ENCODE measurements at places on chromosomes 13 and 19. TPM values are rescaled to one million over a fixed set of nuclear protein-coding genes. Genes with fewer than 3 reads are reported as not detected.
A peak's percentile ranks its signal among the peaks of the same experiment; 100 is the strongest.

Gene TPTE2
- total RNA-seq = not detected

Gene LHB
- not detected for total RNA-seq

Gene CILP2
- 1.5 TPM for total RNA-seq

Gene UNC13A
- 2.1 TPM for total RNA-seq

Gene CEACAM6
- not detected for total RNA-seq

Gene RASIP1
- 12.3 TPM for total RNA-seq

DNA sequence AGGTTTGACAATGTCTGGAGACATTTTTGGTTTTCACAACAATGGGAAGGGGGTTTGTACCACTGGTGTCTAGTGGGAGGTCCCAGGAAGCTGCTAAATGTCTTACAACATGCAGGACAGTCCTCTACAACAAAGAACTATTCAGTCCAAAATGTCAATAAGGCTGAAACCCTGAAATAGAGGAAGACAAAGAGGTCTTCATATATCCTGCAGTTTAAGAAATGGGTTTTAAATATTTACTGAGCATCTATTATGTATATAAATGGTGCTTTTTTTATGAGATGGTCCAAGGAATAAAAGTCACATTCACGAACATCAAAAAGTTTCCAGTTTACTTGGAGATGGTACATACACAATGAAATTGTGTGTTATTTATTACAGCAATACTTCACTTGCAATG, 107.3 kb downstream of the AKAP11 start:
- peaks cover 6% of the 10 kb centered on the region for H3K4me1 ChIP-seq
- no peaks in the 10 kb centered on the region for H3K27me3 ChIP-seq
- no peak overlapping the region for H3K4me3 ChIP-seq
- no peak for DNase-seq
- no peaks in the 10 kb centered on the region for H3K36me3 ChIP-seq

GRCh38 chr19:2340496-2341243, 12.2 kb downstream of the SPPL2B start:
- H3K36me3 ChIP-seq = peaks cover 7% of the 10 kb centered on the region
- H3K4me3 ChIP-seq = no peak overlapping the region
- DNase-seq = no peak
- no peaks in the 10 kb centered on the region for H3K27me3 ChIP-seq
- no peaks in the 10 kb centered on the region for H3K4me1 ChIP-seq
- H3K27ac ChIP-seq = no peak overlapping the region

- no peaks in the 10 kb centered on the region for H3K36me3 ChIP-seq
- peaks cover 8% of the 10 kb centered on the region for H3K27me3 ChIP-seq
- DNase-seq = no peak
These were observed 1.6 kb downstream of the ELAVL3 start for GRCh38 chr19:11479090-11479897.

DNA sequence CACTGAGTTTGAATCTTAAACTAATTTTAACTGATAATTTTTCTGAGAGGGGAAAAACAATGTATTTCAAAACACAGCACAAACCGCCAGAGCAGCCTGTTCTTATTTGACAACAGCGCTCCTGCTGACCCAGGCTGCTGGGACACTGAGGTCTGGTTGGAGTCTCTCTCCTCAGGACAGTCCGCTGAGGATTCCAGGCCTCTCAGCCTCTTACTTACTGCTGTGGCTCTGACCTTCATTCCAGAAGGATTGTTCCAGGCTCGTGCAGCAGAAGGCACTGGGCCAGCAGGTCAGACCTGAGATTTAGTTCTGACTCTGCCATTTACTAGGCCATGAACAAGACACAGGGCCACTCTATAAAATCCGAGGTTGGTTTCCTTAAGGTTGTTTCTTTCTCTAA, 393.6 kb downstream of the TDRD3 start:
- H3K27ac ChIP-seq = no peak overlapping the region
- no peaks in the 10 kb centered on the region for H3K36me3 ChIP-seq

DNA sequence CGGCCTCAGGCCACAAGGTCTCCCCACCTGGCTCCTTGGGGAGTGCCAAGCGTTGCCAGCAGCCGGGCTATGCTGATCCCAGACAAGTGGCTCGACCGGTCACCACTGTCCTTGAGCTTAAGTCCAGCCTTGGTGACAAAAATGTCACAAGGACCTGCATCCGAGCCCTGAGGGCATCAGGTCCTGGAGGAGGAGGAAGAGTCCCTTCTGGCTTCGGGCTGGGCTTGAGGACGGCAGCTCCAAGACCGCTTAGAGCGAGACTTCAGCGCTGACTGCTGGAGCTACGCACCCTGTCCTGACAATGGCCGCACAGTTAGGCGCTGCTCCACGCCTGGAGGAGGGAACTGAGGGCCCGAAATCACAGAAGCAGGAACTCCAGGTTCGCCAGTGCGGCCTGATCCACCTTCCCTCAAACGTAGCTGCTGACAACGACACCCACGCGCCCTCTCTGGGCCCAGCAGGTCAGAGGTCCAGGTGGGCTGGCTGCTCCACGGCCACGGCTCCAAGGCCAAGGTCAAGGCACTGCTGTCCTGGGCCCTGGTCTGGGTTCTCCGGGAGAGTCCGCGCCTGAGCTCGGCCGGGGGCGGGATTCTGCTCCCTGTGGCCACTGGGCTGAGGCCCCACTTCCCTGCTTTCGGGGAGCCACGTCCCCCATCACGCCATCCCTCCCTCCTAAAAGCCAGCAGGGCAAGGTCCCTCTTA, 7.0 kb downstream of the SBNO2 start:
- H3K36me3 ChIP-seq = peaks cover 6% of the 10 kb centered on the region
- no peak overlapping the region for H3K4me3 ChIP-seq
- H3K27me3 ChIP-seq = no peaks in the 10 kb centered on the region
- no peak overlapping the region for H3K27ac ChIP-seq
- no peak for DNase-seq
- peaks cover 12% of the 10 kb centered on the region for H3K4me1 ChIP-seq

DNA sequence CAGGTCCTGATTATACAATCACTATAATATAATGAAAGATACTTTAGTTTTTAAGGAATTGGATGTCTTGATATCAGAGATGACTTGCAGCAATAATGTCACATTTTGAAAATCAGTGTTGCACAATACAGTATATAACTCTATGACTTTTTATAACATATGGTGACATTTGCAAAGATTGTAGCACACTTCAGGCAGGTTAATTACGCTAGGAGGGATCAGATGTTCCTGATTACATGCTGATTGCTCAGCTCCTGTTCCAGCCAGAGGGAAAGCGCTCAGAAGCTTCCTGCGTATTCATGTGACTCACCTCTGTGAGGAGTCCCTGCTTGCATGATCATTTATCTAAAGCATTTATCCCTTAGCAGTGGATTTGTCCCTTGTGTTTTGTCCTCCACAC, 265.6 kb downstream of the GPC5 start:
- no peak overlapping the region for H3K4me3 ChIP-seq
- DNase-seq = no peak
- H3K4me1 ChIP-seq = no peaks in the 10 kb centered on the region
- no peak overlapping the region for H3K27ac ChIP-seq
- H3K27me3 ChIP-seq = no peaks in the 10 kb centered on the region

- H3K4me1 ChIP-seq = peaks cover 18% of the 10 kb centered on the region
- no peak overlapping the region for H3K4me3 ChIP-seq
- no peaks in the 10 kb centered on the region for H3K36me3 ChIP-seq
These were observed 17.3 kb downstream of the DHRS12 start for GRCh38 chr13:51786425-51787265.

DNA sequence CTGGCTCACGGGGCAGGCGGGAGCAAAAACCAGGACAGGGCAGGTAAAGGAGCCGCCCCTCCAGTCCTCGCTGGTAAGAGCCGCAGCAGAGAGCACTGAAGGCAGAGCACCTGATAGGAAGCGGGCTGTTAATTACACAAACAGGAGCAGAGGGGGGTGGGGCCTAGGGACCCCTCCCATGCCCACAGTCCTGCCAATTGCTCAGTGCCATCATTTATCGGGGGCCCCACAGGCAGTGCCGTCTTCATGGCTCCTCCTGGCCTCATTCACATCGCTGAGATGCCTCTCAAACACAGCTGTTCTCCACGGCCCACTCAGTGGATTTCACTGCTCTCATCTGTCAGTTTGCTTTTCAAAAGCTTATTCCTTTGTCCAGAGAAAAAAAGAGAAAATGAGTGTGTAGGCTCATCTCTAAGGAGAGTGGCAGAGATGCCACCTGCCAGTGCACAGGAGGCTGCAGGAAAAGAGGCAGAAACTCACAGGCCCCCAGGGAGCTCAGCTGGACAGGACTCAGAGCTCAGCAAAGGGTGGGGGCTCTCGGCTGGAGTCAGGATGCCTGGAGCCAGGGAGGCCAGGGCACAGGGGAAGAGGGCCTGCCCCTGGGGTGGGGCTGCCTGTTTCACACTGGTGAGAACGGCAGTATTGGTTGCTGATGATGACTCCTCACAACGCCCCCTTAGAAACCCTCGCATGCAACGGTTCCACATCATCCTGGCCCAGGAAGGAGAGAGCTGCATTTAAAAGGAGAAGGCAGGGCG, 174.6 kb downstream of the COL4A1 start:
- no peak overlapping the region for H3K4me3 ChIP-seq
- H3K27me3 ChIP-seq = no peaks in the 10 kb centered on the region
- H3K27ac ChIP-seq = no peak overlapping the region

GRCh38 chr19:41311613-41312012, 1.6 kb downstream of the CCDC97 start:
- H3K36me3 ChIP-seq = peaks cover 14% of the 10 kb centered on the region
- no peak overlapping the region for H3K27ac ChIP-seq
- no peak for DNase-seq
- H3K27me3 ChIP-seq = no peaks in the 10 kb centered on the region

- no peaks in the 10 kb centered on the region for H3K27me3 ChIP-seq
- peak overlapping the region; percentile 88 for H3K27ac ChIP-seq
- no peak for DNase-seq
- H3K4me1 ChIP-seq = peaks cover 26% of the 10 kb centered on the region
- H3K36me3 ChIP-seq = peaks cover 8% of the 10 kb centered on the region
These were observed 78.6 kb downstream of the CDADC1 start for GRCh38 chr13:49326222-49326917.

- H3K36me3 ChIP-seq = no peaks in the 10 kb centered on the region
- no peak overlapping the region for H3K27ac ChIP-seq
- no peak for DNase-seq
- H3K4me3 ChIP-seq = no peak overlapping the region
- peaks cover 16% of the 10 kb centered on the region for H3K4me1 ChIP-seq
These were observed 23.8 kb downstream of the ATP11A start for GRCh38 chr13:112713517-112714253.

DNA sequence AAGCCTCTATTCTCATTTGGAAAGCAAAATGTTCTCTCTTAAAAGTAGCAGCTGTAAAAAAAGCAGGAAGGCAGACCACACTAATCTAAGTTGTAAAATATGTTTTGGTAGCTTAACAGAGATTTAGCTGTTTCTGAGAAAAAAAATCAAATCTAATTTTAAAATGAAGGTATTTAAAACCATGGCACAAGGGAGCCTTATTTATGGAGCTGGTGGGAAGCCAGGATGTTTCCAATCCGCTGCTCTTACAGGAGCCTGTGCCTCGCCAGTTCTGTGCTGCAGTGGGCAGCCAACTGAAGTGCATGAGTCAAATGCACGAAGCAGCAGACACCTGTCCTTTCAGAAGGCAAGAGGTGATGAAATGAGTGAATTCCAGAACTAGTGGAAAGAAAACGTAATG, 28.2 kb downstream of the GPC6 start:
- no peak for DNase-seq
- no peak overlapping the region for H3K27ac ChIP-seq
- no peaks in the 10 kb centered on the region for H3K27me3 ChIP-seq
- no peak overlapping the region for H3K4me3 ChIP-seq
- H3K4me1 ChIP-seq = peaks cover 15% of the 10 kb centered on the region

DNA sequence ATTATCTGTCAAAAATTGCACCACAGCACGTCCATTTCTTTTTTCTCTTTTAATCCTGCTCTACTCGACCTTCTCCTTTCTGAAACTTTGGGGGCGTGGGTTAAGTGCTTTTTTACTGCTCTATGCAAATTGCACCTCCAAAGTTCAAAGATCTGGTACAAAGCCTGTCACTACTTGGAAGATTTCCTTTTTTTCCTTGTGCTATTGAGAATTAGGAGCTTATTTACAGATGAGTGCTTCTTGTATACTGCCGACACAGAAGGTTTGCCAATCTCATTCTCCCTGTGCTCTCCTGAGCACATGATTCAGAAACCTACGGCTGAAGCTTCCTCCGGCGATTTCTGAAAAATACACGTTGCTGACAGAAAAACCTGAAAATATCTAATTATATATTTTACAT, 94.8 kb downstream of the TEX29 start:
- no peak for DNase-seq
- H3K4me1 ChIP-seq = no peaks in the 10 kb centered on the region
- no peak overlapping the region for H3K4me3 ChIP-seq
- H3K36me3 ChIP-seq = no peaks in the 10 kb centered on the region

- peak overlapping the region; percentile 71 for H3K4me3 ChIP-seq
- peaks cover 31% of the 10 kb centered on the region for H3K4me1 ChIP-seq
- DNase-seq = no peak
- H3K27me3 ChIP-seq = no peaks in the 10 kb centered on the region
- H3K27ac ChIP-seq = peak overlapping the region; percentile 93
These were observed 14.3 kb downstream of the IER2 start for GRCh38 chr19:13164343-13165161.

DNA sequence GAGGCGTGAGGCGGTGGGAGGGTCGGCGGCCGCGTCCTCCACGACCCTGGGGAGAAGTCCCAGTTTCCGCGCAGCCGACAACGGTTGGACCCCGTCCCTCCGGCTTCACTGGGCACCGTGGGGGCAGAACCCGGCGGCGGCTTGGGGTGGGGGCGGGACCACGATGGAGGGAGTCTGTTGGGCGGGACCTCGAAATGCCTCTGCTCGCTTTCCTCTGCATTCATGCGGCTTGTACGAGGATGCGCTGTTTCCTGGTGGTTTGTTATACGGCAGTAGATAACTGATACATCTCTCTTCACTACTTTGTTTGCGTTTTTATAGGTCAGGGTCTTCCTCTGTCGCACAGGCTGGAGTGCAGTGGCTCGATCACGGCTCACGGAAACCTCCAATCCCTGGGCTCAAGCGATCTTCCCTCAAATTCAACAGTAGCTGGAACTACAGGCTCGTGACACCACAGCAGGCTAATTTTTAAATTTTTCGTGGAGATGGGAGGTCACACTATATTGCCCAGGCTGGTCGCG, 24.6 kb upstream of the ZNF846 start:
- DNase-seq = peak; percentile 31
- peak overlapping the region; percentile 85 for H3K4me3 ChIP-seq
- no peaks in the 10 kb centered on the region for H3K36me3 ChIP-seq
- H3K4me1 ChIP-seq = peaks cover 13% of the 10 kb centered on the region
- H3K27me3 ChIP-seq = no peaks in the 10 kb centered on the region
- H3K27ac ChIP-seq = peak overlapping the region; percentile 97

DNA sequence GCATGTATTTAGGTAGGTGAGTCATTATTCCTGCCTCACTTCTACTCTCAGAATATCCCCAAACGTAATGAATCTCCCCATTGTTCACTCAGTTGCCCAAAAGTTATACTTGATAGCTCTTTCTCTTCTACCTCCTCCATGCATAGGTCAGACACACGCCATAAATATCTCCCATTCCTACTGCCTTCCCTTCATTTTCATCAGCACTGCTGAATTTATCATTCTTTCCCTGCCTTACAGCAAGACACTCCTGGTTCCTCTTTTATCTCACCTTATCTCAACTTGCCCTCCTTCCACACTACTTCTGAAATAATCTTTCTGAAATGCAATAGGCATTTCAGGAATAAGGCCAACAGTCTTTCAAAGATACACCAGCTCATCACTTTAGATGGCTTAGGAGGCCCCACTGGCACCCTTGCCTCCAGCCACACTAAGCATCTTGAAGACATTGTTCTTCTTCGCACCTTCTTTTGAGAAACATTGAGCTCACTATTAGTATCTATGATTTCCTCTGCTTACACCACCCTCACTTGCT, 333.9 kb downstream of the MYO16 start:
- H3K4me3 ChIP-seq = no peak overlapping the region
- H3K27me3 ChIP-seq = no peaks in the 10 kb centered on the region
- no peak overlapping the region for H3K27ac ChIP-seq
- peaks cover 13% of the 10 kb centered on the region for H3K4me1 ChIP-seq

All from thoracic aorta (tissue), 2 donors.